Activated T-helper 1 cell treated with anti-CD3 and anti-CD28 coated beads, Interleukin-2, amount 50 U/mL, for 16 hours (primary cell): ENCODE measurements at places on chromosomes 12 and 14.

- no peak for DNase-seq
Observed at GRCh38 chr12:96352161-96352835, 47.9 kb downstream of the CDK17 start.

GRCh38 chr12:27478949-27479348, 32.4 kb downstream of the SMCO2 start:
- no peak for DNase-seq

DNA sequence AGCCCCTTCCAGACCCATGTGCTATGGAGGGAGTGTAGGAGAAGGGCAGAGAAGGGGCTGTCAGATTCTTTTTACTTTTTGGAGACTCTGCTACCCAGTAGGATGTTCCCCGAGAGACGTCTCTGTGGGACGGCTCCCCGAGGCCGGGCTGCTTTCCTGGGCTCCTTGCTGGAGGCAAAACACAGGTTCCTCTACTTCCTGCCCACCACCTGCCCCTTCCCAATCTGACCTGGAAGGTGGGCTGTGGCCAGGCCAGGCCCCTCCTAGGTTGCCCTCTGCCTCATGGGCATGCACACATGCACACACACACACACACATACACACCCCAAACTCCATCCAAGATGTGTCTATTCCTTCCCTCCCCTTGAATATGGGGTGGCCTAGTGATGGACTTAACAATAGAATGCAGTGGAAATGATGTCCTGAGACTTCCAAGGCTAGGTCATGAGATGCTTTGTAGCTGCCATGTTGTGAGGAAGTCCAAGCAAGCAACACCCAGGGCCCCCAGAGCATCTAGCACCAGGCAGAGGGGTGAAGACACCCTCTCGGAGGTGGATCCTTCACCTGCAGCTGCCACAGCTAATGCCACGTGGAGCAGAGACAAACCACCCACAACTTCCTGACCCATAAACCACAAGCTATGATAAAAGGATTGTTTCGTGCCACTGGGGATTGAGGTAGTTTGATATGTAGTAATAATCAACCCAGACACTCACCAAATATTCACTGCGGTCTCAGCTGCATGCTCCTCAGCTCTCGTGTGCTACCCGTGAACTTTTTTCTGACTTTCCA, 1.6 kb upstream of the ASB2 start:
- peak; percentile 45 for DNase-seq

GRCh38 chr14:80988735-80989429, 33.5 kb downstream of the TSHR start:
- DNase-seq = no peak

DNA sequence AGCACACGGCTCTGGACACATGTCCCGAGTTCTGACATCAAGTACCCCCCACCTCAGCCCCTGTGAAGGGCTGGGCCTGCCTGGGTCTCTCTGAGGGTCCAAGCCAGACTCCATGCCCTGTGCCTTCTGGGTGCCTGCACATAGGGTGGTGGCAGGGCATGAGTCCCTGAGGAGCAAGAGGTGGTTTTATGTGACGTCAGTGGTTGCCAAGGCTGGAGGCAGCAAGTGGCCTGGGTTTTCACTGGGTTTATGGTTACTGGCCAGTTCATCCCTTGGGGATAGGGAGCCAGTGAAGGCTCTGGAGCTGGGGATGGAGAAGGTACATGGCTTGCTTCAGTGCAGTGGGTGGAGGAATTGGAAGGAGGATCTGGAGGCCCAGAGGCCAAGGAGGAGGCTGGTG, 51.1 kb upstream of the EML1 start:
- no peak for DNase-seq

DNA sequence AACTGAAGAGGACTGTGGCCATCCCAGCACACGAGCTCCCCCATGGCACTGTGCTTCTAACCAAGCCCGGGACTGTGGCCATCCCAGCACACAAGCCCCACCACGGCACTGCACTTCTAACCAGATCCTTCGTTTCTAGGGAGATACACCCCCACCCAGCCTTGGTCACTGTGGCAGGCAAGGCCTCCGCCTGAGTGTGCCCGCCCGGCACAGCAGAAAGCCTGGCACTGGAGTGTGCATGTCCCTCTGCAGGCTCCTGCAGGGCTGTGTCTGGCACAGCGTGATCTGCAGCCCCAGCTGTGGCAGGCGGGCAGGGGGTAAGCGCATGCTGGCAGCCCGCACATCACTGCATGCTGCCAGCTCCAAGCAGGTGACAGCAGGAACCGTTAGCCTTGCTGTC, 49.8 kb downstream of the CCDC85C start:
- no peak for DNase-seq

GRCh38 chr12:124040737-124041136, 67.7 kb downstream of the ZNF664 start:
- DNase-seq = no peak

- DNase-seq = no peak
Observed at GRCh38 chr12:47307680-47308399, 228.1 kb upstream of the AMIGO2 start.

GRCh38 chr14:81471062-81471461, 62.6 kb downstream of the SEL1L start:
- DNase-seq = no peak

DNA sequence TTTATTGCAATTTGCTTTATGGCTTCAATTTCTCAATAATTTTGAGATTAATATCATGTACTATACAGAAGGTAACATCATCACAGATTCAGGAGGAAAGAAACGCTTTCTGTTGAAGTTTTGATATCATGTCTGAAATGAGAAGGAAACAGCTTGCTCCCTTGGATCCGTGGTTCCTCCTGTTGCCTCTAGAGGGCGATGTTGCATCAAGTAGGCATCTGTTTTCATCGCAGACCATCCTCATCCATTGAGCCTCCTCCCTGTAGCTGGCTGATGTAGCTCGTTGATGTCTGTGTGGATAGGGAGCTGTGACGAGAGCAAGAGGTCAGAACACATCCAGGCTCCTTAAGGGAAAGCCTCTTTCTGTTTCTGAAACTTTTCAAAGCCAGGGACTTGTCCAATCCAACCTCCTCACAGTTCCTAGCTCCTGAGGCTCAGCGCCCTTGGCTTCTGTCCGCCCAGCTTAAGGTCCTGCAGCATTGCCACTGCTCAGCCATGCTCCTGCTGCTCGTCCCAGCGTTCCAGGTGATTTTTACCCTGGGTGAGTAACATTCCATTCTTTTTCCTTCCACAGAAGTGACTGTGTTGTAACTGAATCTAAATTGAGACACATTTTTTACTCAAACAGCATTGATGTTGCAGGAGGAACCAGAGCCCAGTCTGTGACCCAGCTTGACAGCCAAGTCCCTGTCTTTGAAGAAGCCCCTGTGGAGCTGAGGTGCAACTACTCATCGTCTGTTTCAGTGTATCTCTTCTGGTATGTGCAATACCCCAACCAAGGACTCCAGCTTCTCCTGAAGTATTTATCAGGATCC, 304.8 kb upstream of the OR4E1 start:
- peak; percentile 27 for DNase-seq

GRCh38 chr14:103862393-103862782, 15.0 kb upstream of the PPP1R13B start:
- DNase-seq = no peak

DNA sequence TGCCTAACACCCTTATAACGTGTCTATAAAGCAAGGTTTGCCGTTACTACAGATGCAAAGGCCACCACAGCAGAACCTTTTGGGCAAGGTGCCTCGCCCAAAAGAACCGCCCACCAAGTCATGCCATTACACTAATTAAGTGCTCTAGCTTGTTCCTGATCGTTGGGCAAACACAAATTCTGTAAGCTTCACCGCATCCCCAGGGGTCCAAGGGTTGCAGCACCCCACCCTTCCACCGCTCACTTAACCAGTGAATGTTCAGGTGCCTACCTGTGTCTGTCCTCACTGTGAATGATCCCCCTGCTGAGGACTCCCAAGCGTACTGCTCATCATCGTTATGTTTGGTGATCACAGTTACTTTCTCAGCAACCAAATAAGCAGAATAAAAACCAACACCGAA, 1.4 kb downstream of the HSP90AA1 start:
- DNase-seq = no peak

DNA sequence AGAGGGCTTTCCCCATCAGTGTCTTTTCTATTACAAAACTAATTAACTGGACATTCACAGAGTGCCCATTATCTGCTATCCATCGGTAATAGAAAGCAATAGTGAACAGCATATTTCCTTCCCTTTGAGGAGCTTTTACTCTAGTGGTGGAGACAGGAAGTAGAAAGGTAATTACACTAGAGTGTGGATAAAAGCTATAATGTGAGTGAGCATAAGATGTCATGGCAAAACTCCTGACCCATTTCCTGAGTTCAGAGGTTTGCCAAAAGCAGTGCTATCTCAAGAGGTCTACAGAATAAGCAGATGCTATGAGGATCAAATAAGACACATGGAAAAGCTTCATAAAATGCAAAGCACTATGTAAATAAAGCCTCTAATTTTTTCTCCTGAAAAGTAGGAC, 24.0 kb downstream of the TIMELESS start:
- no peak for DNase-seq

- no peak for DNase-seq
Observed at GRCh38 chr12:110885152-110885840, 35.1 kb downstream of the MYL2 start.

GRCh38 chr12:92462049-92462448, 240.7 kb upstream of the PLEKHG7 start:
- DNase-seq = no peak

- DNase-seq = no peak
Observed at GRCh38 chr12:102806110-102806509, 110.9 kb downstream of the PAH start.

DNA sequence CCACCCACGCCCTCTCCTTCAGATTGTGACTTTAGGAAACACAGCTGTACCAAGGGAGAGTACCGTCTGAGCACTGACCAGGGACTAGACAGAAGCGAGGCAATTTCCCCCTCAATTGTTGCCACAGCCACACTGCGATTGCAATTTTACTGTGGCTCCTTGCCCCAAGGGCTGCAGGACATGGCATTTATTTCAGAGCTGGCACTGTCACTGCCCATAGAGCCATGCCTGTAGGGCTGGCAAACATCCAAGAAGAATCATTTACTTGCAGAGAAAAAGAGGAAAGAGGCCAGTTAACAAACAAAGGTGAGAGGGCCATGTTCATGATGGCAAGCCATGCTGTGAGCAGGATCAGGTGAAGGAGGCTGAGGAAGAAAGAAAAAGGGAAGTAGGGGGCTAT, 129.6 kb downstream of the EMP1 start:
- no peak for DNase-seq

GRCh38 chr14:60163693-60164092, 1.5 kb downstream of the DHRS7 start:
- no peak for DNase-seq

DNA sequence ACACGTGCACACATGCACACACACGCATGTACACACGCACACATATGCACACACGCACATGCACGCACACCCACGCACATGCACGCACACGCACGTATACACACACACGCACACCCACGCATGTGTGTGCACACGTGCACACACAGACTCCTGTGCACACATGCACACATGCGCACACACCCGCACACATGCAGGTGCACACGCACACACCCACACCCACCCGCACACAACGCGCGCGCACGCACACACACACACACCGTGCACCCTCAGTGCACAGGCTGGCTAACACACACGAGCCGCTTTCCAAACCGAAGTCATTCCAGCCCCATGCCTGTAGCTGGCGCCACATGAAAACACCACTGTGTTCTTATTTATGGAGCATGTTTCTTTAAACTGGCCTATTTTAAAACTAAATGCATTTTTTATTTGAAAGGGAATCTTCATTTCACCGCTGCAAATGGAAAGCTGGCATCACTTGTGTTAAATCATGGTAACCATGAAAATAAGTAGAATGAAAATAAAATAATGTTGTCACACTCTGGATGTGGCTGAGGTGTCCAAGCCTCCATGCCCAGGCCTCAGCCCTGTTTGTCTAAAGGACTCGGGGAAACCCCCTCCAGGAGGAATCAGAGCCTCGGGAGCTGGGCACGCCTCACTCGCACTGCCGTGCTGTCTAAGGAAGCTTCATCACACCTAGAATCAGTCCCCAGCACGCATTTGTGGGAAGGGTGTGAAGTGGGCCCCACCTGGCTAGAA, 45.1 kb downstream of the GALNT9 start:
- no peak for DNase-seq

- DNase-seq = no peak
Observed at GRCh38 chr12:106107566-106107965, 31.2 kb downstream of the NUAK1 start.

GRCh38 chr12:81077686-81078441, at the start of gene ACSS3:
Gene ACSS3, plus strand, starts transcription at chr12:81078079. Its CDS starts 42 bp downstream, at chr12:81078121.
- DNase-seq = no peak

DNA sequence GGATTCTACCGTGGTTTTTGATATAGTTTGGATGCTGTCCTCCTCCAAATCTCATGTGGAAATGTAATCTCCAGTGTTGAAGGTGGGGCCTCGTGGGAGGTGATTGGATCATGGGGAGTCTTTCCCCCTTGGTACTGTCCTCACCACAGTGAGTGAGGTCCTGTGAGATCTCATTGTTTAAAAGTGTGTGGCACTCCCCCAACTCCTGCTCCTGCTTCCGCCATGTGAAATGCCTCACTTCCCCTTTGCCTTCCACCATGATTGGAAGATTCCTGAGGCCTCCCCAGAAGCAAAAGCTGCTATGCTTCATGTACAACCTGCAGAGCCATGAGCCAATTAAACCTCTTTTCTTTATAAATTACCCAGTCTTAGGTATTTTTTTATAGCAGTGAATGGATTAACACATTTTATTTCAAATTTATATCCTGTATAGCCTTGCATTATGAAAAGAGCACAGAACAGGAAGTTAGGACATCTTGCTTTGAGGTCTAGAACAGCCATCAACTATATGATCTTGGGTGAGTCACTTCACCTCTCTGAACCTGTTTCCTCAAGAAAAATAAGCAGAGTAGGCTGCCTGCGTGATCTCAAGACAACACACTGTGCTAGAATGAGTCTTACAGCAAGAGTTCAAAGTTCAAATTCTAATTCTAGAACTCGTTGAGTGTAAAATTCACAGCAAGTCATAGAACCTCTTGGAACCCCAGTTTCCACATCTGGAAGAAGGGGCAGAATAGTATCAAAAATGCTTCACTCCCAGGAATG, 160.9 kb upstream of the EEA1 start:
- DNase-seq = no peak

- DNase-seq = no peak
Observed at GRCh38 chr14:92922883-92923743, at the start of gene CHGA. Gene CHGA, plus strand, starts transcription at chr14:92923150. Its CDS starts 210 bp downstream, at chr14:92923360.

DNA sequence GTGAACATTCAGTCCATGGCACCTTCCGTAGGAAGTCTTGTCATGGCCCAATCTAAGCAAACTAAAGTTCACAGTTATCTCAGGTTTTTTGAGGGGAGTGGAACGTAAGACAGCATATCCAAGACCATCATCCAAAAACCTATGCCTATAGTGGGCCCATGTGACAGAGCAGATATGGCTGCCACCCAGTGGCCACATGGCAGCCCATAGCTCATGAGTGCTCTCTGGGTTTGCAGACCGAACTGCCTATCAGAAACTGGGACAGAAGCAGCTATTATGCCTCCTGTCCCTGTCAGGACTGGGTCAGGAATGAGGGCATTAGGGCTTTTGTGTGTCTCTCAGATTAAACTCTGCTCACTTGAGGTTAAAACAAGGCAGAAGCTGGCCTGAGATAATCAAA, 503.7 kb downstream of the NRXN3 start:
- DNase-seq = no peak

- DNase-seq = no peak
Observed at GRCh38 chr12:100964028-100964427, 169.5 kb downstream of the ANO4 start.
